CD8-positive, alpha-beta memory T cell (primary cell): ENCODE measurements at places on chromosomes 2 and 18. TPM values are rescaled to one million over a fixed set of nuclear protein-coding genes. Genes with fewer than 3 reads are reported as not detected.

GRCh38 chr2:40680547-40680946 is 228.7 kb upstream of the SLC8A1 start:
- DNase-seq: no peak
- H3K36me3 ChIP-seq: no peaks in the 10 kb centered on the region
- no peak overlapping the region for H3K4me3 ChIP-seq
- H3K4me1 ChIP-seq: no peaks in the 10 kb centered on the region
- no peaks in the 10 kb centered on the region for H3K27me3 ChIP-seq
- no peak overlapping the region for H3K27ac ChIP-seq

DNA sequence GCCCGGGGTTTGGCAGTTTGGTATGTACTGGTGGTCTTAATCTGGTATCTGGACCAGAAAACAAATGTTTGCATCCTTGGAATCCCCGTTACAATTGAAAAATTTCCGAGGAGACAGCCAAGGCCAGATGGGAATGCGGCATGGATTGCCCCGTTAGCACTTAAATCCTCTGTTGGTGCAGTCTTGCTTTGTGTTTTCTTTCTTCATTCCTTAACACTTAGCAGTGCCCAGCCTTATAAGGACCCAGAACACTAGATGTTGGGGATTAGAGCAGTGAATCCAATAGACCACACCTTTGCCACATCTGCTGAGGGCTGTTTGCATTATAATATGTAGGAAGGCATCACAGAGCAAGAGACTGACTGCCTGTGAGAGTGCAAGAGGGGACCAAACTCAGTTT is 12.8 kb upstream of the ZNF532 start:
- no peak overlapping the region for H3K4me3 ChIP-seq
- no peak overlapping the region for H3K27ac ChIP-seq
- peaks cover 9% of the 10 kb centered on the region for H3K27me3 ChIP-seq
- H3K36me3 ChIP-seq: no peaks in the 10 kb centered on the region

DNA sequence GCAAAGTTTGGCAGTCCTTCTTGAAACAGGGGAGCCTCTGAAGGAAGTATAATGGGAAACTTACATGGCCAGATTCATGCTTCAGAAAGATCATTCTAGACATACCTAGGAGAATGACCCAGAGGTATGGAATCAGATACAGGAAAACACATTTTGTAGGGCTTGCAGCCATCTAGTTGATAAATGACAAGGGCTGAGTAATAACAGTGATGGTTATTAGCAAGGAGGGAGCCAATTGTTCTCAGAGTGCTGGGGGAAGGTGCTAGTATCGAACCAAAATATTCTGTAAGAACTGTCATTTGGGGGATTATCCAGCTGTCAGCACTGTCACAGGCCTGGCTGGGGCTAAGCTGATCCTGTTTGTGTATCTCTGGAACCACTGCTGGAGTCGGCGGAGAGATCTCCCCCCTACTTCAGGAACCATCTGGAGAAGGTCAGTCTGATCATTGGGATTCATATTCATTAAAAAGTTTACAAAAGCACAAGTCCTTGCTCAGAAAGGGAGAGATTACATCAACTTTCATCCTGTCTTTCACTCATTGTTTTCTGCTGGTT is 113.8 kb upstream of the THSD7B start:
- H3K27ac ChIP-seq: no peak overlapping the region
- H3K36me3 ChIP-seq: no peaks in the 10 kb centered on the region
- no peak overlapping the region for H3K4me3 ChIP-seq
- no peaks in the 10 kb centered on the region for H3K4me1 ChIP-seq
- H3K27me3 ChIP-seq: no peaks in the 10 kb centered on the region

- no peaks in the 10 kb centered on the region for H3K36me3 ChIP-seq
- no peaks in the 10 kb centered on the region for H3K27me3 ChIP-seq
- H3K4me1 ChIP-seq: no peaks in the 10 kb centered on the region
- H3K4me3 ChIP-seq: no peak overlapping the region
Measured at GRCh38 chr2:81542119-81542518, 1237.6 kb upstream of the LRRTM1 start.

- no peak overlapping the region for H3K27ac ChIP-seq
- no peak overlapping the region for H3K4me3 ChIP-seq
- no peaks in the 10 kb centered on the region for H3K36me3 ChIP-seq
- DNase-seq: no peak
- H3K4me1 ChIP-seq: no peaks in the 10 kb centered on the region
Measured at GRCh38 chr2:75799859-75800258, 89.1 kb upstream of the GCFC2 start.

DNA sequence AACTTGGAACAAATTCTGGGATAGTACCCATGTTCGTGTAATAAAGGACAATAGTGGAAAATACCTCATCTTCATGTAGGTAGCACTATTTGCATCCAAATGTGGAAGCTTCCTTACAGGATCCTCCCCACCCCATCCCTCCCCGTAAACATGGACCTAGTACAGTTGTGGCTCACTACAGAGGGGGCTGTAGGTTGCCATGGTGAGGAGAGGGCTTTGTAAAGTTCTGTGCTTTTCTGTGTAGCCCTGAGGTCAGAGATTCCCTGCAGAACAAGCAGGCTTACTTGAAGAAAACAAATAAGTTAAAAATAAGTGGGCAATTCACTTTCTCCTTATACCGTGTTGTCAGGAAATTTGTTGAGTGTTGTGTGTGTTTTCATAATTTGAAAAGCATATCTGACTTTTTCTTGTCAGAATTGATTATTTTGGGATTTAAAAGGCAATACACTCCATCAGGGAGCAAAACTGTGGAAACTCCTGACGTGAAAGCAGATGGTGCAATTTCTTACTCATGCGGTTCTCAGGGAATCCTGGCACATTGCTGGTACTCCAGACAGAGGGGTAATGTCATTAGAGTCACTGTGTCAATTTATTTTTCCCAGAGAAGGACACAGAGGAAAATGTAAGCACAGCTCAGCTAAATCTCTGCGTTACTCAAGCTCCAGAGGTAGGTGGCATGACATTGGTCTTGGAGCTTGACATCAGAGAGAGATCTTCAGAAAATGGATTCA is 174.2 kb upstream of the LHCGR start:
- H3K27ac ChIP-seq: no peak overlapping the region
- no peaks in the 10 kb centered on the region for H3K27me3 ChIP-seq
- no peaks in the 10 kb centered on the region for H3K4me1 ChIP-seq
- no peaks in the 10 kb centered on the region for H3K36me3 ChIP-seq
- no peak overlapping the region for H3K4me3 ChIP-seq

GRCh38 chr2:158773121-158773520 is 22.0 kb upstream of the DAPL1 start:
- no peaks in the 10 kb centered on the region for H3K36me3 ChIP-seq
- H3K27ac ChIP-seq: no peak overlapping the region
- H3K4me3 ChIP-seq: no peak overlapping the region
- no peaks in the 10 kb centered on the region for H3K27me3 ChIP-seq
- no peak for DNase-seq

- no peaks in the 10 kb centered on the region for H3K27me3 ChIP-seq
- no peaks in the 10 kb centered on the region for H3K36me3 ChIP-seq
- no peaks in the 10 kb centered on the region for H3K4me1 ChIP-seq
Measured at GRCh38 chr2:1727796-1728474, 16.4 kb downstream of the PXDN start.

DNA sequence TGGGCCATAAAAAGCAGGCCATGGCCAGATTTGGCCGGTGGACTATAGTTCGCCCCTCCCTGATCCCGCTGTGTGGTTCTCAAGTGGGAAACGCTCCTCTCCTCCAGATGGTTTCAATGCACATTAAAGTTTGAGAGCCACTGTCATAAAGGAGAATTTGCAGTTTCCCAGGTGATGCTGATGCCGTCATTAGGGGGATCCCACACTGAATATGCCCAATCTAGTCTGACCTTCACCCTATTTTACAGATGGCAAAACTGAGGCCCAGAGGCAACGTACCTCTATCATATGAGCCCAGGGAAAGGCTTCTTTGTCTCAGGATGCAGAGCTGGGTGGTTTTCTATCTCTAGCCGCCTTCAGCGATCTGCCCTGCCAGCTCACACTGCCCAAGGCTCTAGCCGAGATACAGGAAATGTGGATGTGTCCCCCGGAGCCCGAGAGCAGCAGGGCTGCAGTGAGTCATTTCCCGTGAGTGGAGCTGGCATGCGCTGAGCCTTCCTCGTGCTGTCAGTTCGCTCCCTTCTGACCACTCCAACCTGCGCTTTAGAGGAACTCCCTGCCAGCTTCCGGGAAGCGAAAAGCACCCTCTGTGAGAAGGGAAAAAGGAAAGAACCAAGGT is 116.2 kb downstream of the SMAD7 start:
- no peaks in the 10 kb centered on the region for H3K27me3 ChIP-seq
- peak overlapping the region; percentile 81 for H3K27ac ChIP-seq
- peaks cover 84% of the 10 kb centered on the region for H3K4me1 ChIP-seq
- peak; percentile 73 for DNase-seq
- peak overlapping the region; percentile 54 for H3K4me3 ChIP-seq

DNA sequence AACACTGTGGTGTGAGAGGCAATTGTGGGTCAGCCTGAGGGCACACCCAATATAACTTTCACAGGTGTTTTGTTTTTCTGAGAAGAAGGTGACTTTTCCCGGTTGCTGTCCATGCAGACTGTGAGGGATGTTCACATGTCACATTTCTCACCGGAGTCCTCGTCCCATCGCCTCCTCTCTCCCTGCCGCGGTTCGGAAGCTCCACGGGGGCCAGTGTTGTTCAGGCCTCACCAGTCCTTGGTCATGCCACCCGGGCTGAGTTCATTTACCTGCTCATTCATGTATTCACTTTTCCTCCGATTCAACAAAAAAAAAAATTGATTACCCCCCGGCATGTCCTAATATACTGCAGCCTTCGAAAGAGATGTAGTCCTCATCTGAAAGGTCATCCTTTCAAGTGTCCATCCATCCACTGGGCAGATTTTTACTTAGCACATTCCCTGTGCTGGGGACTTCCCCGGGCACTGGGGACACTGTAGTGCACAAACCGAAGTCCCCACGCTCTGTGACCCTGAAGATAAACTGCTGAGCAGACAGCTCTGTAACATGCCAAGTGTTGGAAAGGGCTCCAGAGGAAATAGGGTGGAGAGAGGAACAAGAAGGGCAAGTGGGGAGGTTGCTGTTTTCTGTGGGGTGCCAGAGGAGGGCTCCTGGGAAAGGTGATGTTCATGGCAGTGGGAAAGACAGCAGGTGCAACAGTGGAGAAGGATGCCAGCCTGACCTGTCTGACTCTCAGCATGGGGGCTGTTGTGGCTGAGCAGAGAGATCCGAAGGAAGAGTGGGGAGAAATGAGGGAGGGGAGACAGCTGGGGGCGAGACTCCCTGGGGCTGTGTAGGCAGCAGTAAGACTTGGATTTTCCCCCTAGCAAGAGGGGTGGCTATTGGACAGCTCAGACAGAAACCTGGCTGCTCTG is 22.4 kb downstream of the LRRFIP1 start:
- H3K4me1 ChIP-seq: no peaks in the 10 kb centered on the region
- H3K36me3 ChIP-seq: no peaks in the 10 kb centered on the region
- H3K4me3 ChIP-seq: no peak overlapping the region
- H3K27ac ChIP-seq: no peak overlapping the region
- no peak for DNase-seq

- peak overlapping the region; percentile 59 for H3K27ac ChIP-seq
- DNase-seq: no peak
- peak overlapping the region; percentile 55 for H3K4me3 ChIP-seq
- no peaks in the 10 kb centered on the region for H3K36me3 ChIP-seq
- H3K27me3 ChIP-seq: no peaks in the 10 kb centered on the region
- H3K4me1 ChIP-seq: peaks cover 17% of the 10 kb centered on the region
Measured at GRCh38 chr2:45567974-45568789, 42.9 kb downstream of the SRBD1 start.

- H3K36me3 ChIP-seq: no peaks in the 10 kb centered on the region
- peaks cover 35% of the 10 kb centered on the region for H3K27me3 ChIP-seq
- no peak overlapping the region for H3K4me3 ChIP-seq
- no peak for DNase-seq
Measured at GRCh38 chr18:59272221-59272888, 899 bp downstream of the RAX start.

DNA sequence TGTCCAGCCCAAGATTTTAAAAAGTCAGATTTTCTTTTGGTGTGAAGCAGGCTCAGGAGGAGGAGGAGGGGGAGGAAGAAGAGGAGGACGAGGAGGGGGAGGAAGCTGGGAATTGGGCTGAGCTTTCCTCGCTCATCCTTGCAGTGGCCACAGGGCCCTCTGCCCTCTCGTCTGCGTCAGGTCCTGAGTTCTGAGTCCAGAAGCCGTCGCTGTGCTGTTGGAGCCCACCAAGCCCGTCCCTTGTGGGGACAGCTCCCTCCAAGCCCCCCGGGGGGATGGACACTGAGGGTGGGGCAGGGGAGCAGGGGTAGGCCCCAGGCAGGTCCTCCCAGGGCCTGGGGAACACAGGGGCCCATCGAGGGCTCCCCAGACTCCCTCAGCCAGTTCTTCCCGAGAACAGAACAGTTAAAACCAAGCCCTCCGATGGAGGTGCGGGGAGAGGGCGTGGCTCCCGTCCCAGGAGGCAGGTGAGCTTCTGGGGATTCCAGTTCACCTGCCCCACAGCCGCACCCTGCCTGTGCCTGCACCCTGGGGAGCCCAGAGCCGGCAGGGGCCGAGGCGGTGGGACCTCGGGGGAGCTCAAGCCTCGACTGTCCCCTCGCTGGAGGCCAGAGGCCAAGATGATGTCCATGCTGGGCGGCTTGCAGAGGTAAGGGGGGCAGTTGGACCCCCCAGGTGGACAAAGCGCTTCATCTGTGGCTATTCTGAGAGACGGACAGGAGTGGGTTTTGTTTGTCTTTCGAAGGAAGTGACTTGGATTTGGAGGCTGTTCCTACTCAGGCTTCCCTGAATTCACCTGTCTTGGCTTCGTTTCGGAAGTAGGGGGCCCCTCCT is at the start of gene GAL3ST2:
Gene GAL3ST2 (plus strand): TSS at position 487 of the 834 bp plus-strand sequence. CDS start 134 bp downstream, at position 621.
- DNase-seq: no peak
- no peaks in the 10 kb centered on the region for H3K36me3 ChIP-seq
- H3K4me3 ChIP-seq: no peak within 1 kb of the TSS
- H3K4me1 ChIP-seq: peaks cover 11% of the 10 kb centered on the region

- DNase-seq: no peak
- H3K4me3 ChIP-seq: no peak overlapping the region
- no peaks in the 10 kb centered on the region for H3K4me1 ChIP-seq
- no peak overlapping the region for H3K27ac ChIP-seq
- no peaks in the 10 kb centered on the region for H3K27me3 ChIP-seq
- H3K36me3 ChIP-seq: no peaks in the 10 kb centered on the region
Measured at GRCh38 chr18:27636576-27637085, 451.5 kb upstream of the CHST9 start.

DNA sequence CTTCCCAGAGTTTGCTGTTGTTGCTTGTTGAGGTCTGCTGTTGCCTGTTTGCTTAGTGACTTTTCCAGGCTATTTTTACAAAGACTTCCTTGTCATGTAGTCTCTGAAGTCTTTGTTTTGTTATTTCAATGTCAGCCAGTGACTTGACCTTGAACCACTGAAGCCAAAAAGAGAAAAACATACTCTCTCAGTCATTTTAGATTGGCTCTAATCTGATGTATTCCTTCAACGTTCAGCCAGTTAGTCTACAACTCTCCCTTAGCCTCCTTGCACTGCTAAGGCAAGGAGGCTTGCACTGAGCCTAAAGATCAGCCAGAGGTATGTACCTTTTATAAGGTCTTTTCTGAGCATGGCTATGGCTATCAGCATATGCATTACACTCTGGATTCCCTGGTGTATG is 27.9 kb downstream of the KIAA1328 start:
- no peak for DNase-seq
- no peak overlapping the region for H3K27ac ChIP-seq
- no peaks in the 10 kb centered on the region for H3K4me1 ChIP-seq
- H3K27me3 ChIP-seq: no peaks in the 10 kb centered on the region

The SLC19A3 gene
- total RNA-seq: not detected

The SALL3 gene
- not detected for total RNA-seq

The PRKAG3 gene
- not detected for total RNA-seq

The CFAP221 gene
- total RNA-seq: not detected

The CABYR gene
- total RNA-seq: 1.2 TPM

The LRP1B gene
- total RNA-seq: not detected

The MC5R gene
- total RNA-seq: not detected

The AKAIN1 gene
- not detected for total RNA-seq

The HIBCH gene
- total RNA-seq: 32.2 TPM

The ALPG gene
- not detected for total RNA-seq
